Upper lobe of left lung (tissue), 6 donors: ENCODE measurements at places on chromosomes 11 and 22. TPM values are rescaled to one million over a fixed set of nuclear protein-coding genes. Genes with fewer than 3 reads are reported as not detected.

Gene SLC29A2
- total RNA-seq: 17.8 TPM

Gene CLDN5
- 70.2 TPM for total RNA-seq

Gene TMEM109
- total RNA-seq: 140 TPM

Gene ALKBH3
- 60.8 TPM for total RNA-seq

Gene LYVE1
- 31.8 TPM for total RNA-seq

Gene HSPB2
- not detected for total RNA-seq

DNA sequence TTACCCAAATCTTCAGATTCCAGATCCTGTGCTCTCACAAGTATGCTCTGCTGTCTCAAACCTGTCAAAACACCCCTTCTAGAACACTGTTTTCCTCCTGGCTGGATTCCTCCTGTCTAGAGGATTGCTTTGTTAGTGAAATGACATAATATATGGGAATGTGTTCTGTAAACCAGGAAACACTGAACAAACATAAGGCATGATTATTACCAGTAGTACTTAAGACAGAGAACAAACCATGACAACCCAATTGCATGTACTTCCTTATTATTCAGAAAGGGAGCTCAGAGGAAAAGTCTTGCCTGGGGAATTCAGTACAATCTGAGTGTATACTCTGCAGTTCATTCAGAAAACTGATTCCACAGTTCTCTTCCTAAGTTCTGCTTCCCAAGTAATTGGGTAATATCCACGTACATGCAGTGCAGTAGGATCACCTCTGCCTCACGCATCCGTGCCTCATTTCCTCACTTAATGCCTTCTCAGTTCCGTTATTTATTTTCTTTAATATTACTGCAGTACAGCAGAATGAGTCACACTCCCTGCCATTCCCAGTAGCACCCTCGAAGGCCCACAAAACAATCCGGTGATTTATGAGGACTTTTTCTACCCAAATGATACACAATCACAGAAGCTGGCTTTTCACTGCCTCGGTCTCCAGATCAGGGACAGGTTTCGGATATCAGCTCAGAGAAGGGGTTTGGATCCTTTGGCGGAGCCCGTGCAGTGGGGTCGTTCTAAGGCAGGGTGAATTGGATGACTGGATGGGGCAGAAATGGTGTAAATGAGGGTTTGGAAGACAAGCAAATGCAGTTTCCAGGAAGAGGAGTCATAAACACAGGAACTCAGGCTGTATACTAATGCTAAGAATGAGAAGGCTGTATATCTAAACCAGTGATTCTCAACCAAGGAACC is 896.9 kb downstream of the KCNA4 start:
- no peak for DNase-seq

DNA sequence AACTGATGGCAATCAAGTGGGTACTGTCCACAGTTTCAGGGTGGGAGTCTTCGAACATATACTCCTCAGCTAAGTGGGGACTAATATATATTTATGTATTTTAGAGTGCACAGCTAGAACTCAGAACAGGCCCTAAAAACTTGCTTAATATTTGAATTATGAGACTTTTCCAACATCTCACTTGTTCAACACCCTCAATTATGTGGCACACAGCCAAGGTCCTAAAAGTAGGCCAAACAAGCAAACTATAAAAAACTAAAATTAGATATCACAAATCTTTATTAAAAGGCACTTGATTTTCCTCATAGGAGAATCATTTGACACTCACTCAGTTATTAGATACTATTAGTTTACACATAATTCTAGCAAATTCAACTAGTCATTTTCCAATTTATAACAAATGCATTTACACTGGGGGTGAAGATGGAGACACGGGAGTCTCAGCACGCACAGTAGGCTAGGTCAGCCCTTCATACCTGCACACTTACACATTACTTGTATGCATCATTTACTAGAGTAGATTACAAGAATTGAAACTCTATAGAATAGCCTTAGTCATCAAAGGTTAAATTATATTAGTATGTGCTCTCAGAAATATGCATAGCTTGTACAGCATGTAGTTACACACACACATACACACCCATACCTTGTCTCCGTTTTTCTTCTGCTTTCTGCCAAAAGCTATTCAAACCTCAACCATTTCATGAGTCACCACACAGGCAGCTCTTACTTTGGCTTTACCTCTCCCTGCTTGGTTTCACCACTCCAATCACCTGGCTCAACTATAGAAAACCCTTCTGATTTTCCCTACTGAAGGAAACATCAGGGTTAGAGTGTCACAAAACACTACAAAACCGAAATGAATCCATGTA is 171.5 kb downstream of the SBF2 start:
- no peak for DNase-seq

- no peak for DNase-seq
Measured at GRCh38 chr11:132357811-132358572, 987.6 kb downstream of the NTM start.

GRCh38 chr11:110525883-110526282 is 96.1 kb downstream of the FDX1 start:
- peak; percentile 66 for DNase-seq

DNA sequence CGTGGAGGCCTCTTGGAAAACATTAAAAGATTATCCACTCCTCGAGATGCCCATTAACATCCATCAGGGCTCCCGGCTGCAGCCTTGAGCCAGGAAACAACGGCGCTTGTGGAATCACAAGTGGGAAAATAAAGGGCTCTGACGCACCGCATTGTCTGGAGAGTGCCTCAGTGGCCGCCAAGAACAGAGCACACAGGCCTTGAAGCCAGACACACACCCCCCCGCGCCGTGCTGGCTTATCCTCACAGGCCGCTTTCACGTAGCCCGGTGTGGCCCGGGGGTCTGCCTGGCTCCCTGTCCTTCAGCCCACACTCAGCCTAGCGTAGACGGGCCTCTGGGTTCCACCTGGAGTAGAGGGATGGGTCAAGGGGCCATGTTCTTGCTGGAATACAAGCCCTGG is 1020.5 kb downstream of the BRD1 start:
- no peak for DNase-seq

DNA sequence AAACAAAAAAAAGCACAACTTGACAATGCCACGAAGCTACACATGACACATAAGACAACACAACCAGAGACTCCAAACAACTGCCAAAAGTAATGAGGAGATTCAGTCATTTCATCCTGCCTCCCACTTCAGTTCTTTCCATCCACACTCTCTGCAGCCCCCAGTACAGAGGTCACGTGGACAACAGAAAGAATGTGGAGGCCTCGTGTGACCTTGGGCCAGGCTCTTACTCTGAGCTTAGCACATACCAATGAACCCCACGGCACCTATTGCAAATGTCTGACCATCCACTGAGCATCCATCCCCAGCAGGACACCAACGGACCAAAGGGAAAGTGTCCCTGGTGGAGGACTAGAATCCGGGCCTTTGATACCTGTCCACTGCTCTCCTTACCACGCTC is 12.5 kb downstream of the CBX7 start:
- DNase-seq: no peak

- DNase-seq: no peak
Measured at GRCh38 chr11:106422583-106422982, 345.1 kb downstream of the AASDHPPT start.

DNA sequence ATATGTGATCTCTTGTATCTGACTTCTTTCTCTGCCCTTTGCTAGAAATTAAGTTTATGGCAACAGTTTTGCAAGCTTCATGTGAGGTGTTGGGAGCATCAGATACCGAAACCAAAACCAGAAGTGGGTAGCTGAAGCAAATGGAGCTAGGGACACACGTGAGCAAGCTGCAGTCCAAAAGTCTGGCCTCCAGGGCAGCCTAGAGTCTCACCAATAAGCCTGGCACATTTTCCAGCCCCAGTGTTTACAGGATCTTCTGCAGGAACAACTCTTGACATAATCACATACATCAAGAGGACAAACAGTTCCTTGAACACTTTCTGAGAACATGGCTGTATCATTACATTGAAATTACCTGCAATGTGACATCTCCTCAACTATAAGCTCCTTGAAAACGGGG is 114.1 kb downstream of the LARGE1 start:
- no peak for DNase-seq

DNA sequence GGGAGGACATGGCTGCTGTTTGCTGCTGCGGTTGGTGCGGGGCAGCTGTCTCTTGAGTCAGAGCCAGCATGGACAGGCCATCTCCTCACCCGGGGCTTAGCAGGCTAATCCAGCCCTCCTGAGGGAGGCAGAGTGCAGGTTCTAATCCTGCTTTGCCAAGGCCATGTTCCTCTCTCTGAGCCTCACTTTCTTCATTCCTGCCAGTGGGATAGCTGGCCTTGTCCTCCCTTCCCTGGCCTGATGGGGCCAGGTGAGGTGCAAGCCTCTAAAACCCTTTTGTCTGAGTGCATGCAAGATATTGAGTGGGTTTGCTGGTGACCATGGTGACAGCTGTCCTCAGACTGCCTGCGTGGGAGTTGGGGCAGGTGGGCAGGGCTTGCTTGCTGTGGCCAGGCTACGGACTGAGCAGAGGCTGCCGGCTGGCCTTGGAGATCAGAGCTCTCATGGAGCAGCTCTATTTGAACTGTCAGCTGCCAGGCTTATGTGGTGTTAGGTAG is 3.6 kb downstream of the USP35 start:
- no peak for DNase-seq

DNA sequence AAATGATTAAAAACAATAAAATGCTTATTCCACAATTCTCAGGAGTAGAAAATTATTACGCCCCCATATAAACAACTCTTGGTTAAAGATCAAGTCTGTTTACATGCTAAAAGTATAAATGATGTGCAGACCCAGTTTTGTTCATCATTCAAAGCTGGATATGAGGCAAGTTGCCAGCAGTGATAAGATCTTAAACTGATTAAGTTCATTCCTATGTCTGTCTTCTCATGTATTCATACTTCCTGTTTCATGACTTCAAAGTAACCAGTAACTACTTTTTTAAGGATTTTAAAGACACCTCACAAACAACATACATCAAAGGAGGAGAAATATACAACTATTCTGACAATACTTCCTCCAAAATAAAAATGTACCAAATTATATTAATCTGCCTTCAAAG is 55.0 kb upstream of the ARHGAP32 start:
- no peak for DNase-seq

- DNase-seq: no peak
Measured at GRCh38 chr11:35035894-35036408, 103.0 kb upstream of the CD44 start.

DNA sequence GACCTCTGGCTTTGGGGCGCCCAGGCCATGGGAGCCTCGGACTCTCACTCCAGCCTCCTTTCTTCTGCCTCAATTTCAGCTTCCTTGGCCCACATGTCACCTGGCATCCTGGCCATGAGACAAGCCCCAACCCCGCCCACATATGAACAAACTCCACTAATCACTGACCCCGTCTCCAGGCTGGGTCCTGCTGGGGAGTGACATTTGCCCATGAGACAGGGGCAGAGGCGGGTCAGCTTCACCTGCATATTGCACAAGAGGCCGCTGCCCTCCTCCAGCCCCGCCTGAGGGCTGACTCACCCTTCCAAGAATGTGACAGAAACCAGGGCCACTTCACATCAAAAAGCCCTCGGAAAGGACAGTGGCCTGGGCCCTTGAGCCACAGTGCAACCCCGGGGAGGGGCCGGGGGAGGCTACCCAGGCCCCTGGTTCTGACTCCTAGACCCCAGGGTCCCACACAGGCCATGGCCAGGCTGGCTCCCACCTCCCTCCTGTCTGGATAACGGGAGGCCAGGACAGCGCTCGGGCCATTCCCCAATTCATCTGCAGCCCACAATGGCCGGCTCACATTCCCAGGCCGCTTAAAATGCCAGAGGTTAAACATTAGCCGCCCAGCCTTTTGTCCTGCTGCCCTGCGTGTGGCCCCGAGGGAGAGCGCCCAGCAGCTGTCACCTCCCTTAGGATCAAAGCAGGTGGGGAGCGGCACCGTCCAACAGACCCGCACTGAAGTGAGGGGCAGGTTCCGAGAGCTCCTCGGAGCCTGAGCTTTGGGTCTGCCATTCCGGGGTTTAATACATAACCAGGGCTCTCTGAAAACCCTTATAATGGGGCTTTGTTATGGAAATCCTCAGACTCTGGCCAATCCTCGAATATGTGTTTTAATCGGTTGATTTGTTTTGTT is 42.3 kb downstream of the TRMU start:
- no peak for DNase-seq

DNA sequence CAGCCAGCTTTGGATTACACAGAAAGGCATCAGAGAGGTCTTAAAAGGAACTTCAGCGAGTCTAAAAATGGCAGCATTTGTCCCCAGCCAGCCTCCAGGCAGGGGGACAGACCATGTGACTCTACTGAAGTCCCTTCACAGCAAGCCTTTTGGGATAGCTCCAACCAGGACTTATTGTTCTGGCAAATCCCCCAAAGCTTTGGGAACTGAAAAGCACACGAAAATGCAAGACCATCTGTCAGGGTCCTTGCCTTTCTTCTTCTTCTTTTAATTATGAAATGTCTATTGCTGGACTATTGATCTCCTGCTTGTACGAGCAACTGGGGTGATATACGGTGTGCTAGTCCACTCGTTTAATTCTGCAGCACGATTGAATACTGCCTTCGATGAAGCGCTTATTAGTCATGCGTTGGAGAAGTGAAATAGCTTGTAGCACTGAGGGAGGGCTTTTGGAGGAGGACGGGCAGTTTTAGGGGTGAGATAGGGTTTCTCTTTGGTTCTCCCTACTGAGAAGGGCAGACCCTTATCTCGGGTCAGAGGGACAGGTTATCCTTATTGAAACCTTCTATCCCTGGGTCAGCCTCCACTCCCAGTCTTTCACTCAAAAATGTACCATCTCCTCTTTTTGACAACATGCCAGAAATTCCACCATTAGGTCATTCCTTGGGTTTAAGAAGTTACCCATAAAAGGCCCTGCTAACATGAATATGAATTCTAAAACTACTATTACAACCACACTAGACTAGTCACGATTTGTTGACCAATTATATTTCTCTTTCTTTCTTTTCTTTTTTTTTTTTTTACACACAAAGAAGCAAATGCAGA is 416.4 kb downstream of the MIAT start:
- no peak for DNase-seq

- no peak for DNase-seq
Measured at GRCh38 chr22:46143491-46144147, 6.7 kb upstream of the PPARA start.

DNA sequence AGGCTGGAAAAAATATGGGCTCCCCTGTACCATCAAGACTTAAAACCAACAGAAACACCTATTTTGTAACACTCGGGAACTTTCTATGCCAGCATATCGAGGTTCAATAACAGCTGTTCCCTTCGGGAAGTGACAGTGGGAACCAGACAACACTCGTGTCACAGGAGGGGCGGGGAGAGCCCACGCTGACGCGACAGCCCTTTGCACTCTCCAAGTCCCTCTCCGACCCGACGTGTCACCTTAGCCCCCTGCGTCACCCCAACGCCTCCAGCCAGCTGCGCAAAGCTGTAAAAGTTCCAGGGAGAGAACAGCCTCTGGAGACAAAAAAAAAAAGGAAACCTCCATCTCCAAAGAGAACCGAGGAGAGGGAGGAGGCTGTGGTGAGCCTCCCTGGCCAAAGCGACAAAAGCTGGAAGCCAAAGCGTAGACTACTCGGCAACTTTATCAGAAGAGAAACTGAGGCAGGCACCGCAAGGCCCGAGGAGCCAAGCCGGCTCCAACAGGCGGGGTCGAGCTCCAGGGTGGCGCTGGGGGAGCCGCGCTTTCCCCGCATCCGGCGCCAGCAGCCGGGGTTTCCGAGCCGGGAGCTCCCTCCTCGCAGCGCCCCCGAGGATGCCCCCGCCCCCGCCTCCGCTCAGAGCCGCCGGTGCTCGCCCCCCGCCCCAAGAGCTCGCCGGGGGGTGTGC is 751 bp downstream of the ARFGAP3 start:
- peak; percentile 85 for DNase-seq
